Activated CD4-positive, alpha-beta T cell treated with anti-CD3 and anti-CD28 coated beads, Interleukin-2, amount 50 U/mL, for 48 hours (primary cell): ENCODE measurements at places on chromosomes 2 and 18.

DNA sequence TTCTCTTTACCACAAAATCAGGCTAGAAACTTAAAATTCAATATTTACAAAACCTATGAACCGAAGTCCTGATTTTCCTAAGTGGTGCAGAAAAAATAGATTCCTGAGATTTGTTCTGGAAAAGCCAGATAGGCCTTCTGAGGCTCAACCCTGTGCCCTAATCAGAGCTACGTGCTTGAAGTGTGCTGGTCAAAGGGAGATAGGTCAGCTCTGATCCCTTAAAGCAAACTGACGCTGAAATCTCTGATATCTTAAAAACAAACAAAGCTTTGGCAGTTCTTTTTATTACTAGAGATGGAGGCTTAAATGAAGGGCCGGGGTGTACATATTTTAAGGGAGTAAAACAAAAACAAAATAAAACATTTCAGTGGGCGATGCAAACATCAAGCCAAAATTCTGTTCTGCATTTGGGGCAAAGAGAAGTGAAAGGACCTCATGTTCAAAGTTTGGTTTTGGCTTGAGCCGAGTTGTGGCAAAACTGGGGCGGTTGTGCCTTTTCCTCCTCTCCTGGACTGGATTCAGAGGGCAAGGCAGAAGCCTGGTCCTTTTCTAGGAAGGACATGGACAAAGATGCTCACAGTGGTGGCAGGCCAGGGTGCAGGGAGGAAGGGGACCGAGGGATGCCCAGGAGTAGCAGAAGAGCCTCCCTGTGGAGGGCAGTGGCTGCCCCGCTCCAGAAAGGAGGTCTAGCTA, 295.0 kb downstream of the CDCA7 start:
- DNase-seq = no peak

- DNase-seq = no peak
Measured at GRCh38 chr2:30796699-30797098, 10.5 kb downstream of the CAPN13 start.

DNA sequence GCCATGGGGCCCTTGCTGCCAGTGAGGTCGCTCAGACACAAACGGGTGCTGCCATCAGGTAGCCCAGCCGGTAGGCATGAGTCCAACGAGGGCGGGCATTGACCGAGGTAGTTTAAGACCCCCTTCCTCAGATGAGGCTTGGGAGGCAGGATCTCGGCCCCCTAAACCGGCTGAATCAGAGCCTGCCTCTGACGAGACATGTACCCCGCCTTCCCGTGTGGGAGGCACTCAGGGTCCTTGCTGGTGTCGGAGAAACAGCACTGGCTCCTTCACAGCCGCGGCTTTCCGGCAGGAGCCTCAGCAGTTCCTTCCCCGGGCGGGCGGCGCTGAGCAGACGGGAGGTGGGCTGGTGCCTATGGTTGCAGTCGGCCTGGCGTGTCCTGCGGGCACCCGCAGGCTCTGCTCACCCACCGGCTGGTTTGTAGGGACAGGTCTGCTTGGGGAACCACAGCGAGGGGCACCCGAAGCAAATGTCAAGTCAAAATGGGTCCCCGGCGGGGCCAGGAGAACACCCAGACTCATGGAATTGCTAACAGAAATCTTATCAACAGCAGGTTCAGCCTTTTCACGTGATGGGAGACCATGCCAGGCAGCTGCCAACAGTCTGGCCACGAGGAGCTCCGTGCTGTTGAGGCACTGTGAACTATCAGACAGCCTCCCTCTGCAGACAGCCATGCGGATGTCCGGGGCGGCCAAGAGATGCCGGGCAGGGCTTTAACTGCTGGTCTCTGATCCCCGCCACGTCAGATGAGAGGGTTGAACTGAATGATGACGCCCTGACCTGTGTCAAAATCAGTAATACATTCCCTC, 2.8 kb downstream of the KCNG2 start:
- no peak for DNase-seq

- DNase-seq = peak; percentile 68
Measured at GRCh38 chr2:170815746-170816503, 762 bp upstream of the GAD1 start.

- no peak for DNase-seq
Measured at GRCh38 chr18:48029296-48029986, 99.0 kb upstream of the SMAD2 start.

DNA sequence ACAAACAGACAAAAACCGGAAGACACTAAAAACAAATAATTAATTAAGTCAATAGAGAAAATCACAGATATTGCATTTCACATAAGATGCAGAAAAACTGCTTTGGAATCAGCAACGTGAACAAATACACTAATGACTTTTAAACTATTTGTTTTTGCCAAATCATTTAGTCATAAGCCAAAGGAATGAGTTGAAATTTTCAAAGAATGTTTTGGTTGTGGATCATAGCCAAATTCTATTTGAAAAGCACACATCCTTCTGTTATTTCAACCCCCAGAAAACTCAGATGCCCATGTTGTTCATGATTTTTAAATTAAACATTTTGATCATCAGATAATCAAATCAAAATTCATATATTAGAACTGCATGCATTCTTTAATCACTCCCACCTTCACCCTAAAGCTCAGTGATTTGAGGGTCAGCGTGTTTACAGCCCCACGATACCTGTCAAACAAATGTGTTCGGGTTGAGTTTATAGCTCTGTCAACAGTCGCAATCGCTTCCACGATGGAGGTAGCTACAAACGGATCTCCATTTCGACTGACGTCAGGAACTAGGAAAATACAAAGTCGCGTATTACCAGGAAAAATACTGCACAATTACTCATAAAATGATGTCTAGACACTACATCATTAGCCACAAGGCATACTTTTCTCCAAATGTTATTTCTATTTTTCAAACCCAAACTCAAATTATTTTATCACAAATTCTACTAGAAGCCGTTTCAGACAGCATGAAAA, 90.2 kb downstream of the PXDN start:
- no peak for DNase-seq

DNA sequence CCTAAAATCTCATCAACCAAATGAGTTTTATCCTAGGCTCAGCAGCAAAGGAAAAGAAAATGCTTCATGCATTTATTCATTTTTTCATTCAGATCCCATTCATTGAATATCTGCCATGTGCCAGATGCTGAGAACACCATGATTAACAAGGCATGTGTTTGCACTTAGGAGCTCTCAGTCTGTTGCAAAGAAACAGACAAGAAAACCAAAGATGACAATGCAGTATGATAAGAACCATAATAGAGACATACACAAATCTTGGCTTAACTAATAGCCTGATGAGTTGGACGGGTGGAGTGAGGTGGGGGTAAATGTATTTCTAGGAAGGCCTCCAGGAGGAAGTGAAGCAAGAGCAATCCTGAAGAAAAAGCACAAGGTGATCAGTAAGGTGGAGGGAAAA, 177.8 kb upstream of the SCN7A start:
- DNase-seq = no peak

- DNase-seq = no peak
Measured at GRCh38 chr18:33116376-33116775, 324.1 kb downstream of the CCDC178 start.

GRCh38 chr18:37967261-37967660, 401.7 kb upstream of the CELF4 start:
- no peak for DNase-seq

DNA sequence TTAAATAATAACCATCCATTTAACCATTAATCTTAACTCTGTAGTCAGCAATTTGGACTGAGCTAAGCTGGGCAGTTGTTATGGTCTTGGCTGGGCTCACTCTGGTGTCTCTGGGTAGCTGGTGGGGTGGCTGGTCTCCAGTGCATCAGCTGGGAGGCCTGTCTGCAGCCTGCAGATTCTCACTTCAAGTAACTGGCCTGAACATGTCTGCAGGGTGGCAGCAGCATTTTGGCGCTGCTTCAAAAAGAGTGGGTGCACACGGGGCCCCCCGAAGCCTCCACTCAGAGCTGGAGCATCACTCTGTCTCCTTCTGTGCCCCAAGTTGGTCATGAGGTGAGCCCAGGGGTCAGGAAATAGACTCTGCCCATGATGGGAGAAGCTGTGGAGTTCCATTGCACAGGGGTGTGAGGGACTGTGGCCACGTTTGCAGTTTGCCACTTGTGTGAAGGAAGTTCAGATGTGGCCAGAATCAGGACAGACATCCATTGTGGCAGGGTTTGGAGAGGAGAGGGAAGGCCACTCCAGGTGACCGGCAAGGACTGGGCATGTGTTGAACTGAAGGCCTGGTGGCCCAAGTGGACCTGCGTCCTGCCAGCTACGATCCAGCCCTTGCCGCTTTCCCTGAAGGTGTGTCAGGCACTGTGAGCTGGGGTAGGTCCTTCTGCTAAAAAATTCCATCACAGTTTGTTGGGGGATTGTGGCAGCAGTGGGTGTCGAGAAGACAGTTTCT, 4.9 kb upstream of the ALLC start:
- DNase-seq = no peak

GRCh38 chr2:138507267-138507666, 5.7 kb downstream of the SPOPL start:
- DNase-seq = no peak

DNA sequence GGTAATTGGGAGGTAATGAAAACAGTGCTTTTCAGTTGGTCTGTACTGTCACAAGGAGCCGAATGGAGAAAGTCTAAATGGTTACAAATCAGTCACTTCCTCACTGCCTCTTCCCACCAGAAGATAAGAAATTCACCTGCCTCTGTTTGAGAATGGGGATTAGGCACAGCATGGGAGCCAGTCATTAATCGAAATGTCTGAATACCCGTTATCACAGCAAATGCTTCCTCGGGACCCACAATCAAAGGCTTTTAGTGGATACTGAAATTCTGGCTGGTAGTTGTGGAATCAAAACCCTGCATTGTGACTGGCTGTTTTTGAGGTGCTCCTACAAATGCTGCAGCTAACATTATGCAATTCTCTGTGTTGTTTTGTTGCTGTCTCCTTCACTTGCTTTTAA, 461.0 kb upstream of the MEX3C start:
- no peak for DNase-seq

DNA sequence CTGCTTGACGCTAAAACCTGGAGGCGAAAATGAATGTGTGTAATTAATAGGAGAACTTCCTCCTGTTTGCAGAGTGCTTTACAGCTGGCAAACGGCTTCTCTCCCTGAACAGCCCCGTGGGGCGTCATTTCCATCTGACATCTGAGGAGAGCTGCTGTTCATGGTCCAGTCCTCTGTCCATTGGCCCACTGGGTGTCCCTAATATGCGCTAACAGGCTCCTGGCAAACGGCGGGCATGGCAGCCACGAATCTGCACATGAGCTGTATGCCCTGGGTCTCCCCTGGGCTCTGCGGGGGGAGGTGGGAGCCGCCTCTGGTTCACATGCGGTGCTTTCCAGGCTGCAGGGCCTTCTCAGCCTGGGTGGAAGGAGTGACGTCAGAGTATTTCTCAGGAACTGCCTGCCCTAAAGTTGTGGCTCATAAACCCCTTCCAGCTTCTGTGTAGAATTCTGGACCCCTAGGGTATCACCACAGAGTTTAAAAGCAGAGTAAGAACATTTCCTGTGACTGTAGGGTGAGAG, 73.2 kb downstream of the LRRFIP1 start:
- DNase-seq = peak; percentile 83

DNA sequence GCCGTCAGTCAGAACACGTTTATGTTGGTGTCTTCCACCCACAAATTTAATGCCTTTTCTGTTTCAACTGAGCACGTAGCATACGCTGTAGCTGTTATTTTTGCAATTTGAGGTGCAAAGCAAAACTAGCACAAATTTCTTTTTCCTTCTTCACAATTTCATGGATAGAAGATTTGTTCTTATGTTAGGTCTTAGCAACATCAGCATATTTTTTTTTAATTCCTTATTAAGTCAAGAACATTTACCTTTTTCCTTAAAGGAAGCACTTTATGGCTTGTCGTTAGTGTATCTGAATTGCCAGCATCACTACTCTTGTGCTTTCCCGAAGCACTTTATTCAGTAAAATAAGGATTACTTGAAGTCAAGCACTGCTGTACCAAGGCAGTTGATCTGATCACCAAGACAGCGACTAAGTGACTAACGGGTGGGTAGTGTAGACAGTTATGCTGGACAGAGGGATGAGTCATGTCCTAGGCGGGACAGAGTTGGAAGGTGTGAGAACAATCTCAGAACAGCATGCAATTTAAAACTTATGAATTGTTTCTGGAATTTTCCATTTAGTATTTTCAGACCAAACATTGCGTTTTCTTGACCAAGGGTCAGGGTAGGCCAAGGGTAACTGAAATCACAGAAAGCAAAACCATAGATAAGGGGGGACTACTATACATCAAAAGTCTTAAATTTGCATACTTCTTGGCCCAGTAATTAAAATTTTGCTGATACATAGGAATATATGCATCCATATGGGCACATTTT, 13.3 kb downstream of the BABAM2 start:
- DNase-seq = no peak

DNA sequence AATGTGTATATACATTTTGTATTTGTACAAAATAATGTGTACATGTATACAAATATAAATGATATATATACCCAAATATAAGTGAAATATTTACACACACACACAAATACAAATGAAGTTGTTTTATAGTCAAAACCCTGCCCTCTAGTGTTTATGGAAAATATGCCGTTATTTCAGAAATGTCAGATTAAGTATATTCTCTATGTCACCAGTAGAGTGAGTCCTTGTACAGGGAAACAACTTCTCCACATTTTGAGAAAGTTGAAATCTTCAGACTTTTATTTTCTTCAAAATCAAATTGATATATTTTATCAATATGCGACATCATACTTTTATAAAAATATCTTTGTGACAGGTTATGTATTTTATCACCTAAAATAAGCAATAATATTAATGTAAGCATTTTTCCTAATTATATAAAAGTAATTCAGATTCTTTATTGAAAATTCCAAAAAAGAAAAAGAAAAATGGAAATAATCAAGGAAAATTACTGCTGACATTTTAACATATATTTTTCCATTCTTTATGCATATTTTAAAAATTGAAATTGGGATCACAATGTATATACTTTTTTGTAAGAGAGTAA, 22.4 kb downstream of the ARL6IP6 start:
- no peak for DNase-seq

GRCh38 chr2:172643142-172643541, 87.3 kb downstream of the PDK1 start:
- no peak for DNase-seq

DNA sequence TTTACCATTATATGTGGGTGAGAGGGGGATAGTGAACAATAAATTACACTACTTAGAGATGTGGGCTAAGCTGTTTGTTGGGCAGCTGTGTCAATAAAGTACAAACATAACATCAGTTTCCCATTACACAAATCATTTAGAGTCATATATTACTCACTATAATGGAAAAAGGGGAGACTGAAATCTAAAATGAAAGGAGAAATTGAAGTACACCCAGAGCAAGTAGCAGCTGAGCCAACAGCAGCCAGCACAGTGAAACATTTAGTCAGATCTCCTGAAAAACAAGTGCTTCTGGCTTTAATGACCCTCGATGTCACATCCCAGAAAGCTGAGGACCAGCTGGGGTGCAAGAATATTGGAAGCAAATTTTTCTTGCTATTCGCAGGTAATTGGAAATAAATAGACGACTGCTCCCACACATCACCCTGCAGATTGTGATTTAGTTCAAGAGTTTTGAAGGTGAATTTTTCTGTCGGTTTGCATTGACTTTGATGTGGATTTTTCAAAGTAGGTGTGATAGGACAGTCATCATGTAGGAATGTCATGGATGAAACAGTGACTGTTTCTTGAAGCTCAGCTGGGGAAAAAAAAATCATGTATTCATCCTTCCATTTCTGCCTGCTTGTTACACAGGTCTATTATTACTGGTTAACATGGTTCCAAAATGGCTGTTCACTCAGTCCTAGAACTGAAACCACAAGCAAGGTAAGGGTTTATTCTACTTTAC, 1607.3 kb upstream of the CELF4 start:
- no peak for DNase-seq

- no peak for DNase-seq
Measured at GRCh38 chr18:33540392-33540791, 37.6 kb upstream of the ASXL3 start.

- no peak for DNase-seq
Measured at GRCh38 chr2:44801841-44802776, 139.4 kb upstream of the SIX3 start.
